ENCODE measurements at places on chromosomes 6 and 20.

DNA sequence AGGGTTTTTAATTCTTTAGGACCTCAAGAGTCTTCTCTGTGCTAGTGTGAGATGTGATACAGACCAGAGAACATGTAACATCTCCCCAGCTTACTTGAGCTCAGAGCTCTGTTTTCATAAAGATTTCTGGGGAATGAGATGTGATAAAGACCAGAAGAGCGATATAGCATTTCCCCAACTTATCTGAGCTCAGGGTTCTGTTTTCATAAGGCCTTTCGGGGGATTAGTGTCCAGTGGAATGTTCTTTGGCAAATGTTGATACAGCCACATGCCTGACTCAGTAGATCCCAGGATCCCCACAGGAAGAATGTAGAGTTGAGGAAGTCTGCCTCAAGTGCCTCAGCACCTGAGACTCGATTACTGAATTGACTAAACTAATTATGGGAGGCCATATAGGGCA is 18.7 kb upstream of the TOP1 start:
- DNase-seq: no peak

GRCh38 chr6:137432054-137432611 is 62.1 kb downstream of the OLIG3 start:
- no peak for DNase-seq

DNA sequence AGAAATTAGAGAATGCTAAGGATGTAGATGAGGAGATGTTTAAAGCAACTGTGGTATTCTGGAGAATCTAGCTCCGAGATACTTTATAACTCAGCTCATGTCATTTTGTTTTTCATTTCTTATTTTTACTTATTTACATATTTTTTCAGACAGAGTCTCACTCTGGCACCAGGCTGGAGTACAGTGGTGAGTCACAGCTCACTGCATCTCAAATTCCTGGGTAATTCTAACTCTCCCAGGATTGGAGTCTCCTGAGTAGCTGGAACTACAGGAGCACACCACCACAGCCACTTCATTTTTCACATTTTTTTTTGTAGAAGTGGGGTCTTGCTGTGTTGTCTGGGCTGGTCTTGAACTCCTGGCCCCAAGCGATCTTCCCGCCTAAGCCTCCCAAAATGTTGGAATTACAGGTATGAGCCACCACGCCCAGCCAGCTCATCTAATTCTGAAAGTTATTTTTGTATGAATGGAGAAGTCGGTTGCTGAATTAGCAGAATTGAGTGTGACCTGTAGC is 94.3 kb upstream of the FAM8A1 start:
- peak; percentile 21 for DNase-seq

DNA sequence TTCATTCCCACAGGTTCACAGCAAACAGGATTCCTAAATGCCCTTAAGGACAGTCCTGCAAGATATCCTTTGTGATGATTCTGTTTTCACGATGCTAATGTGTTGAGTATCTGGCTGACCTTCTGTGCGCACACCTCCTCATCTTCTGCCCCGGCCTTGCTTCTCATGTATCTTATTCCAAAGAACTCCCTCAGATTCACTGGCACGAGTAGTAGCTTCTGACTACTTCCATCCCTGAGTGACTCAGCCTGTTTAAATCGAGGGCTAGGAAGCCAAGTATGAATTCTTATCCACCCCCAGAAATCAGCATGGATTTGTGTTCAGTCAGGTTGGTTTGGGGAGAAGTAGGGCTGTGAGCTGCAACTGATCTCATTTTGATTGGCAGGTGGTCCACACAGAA is 190.2 kb upstream of the SNX9 start:
- DNase-seq: peak; percentile 31

DNA sequence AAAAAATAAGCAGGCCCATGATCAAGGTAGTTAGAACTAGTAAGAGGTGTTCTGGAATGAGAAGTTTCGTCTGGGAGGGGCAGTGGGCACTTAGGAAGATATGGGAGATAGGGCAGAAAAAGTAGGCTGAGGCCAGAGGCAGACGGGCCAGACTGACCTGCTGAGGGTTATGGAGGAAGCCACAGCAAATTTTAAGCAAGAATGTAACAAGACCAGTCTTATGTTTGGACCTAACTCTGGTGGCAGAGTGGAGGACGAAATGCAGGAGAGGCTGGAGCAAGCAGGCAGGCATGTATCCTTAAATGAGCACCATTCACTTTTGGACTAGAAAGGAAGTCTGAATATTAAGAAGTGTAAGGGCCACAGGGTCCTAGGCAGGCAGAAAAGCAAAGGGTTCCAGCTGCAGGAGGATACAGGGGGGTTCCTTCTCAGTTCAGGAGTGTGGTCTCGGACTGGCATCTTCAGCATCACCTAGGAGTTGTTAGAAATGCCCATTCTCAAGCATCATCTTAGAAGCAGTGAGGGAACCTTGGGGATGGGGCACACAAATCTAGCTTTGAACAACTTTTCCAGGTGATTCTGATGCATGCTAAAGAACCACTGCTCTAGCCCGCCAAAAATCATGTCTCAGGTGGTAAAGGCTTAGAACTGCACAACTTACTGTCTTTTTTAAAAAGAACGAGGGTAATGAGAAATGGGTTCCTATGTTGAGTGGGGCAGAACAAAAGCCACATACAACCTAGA is 1.7 kb upstream of the DSTN start:
- DNase-seq: no peak

GRCh38 chr6:71886184-71887005 is at the start of gene RIMS1:
Gene RIMS1 (plus strand): TSS chr6:71886550. CDS start chr6:71887024, 474 bp downstream.
- DNase-seq: peak; percentile 4

GRCh38 chr20:4166726-4167035 is 151.3 kb upstream of the RNF24 start:
- DNase-seq: no peak

- DNase-seq: no peak
Measured at GRCh38 chr20:12243327-12243726, 325.6 kb downstream of the BTBD3 start.

- DNase-seq: no peak
Measured at GRCh38 chr6:166592821-166593220, 6.3 kb upstream of the RAMACL start.

GRCh38 chr6:30446259-30446658 is 43.0 kb upstream of the HLA-E start:
- no peak for DNase-seq

DNA sequence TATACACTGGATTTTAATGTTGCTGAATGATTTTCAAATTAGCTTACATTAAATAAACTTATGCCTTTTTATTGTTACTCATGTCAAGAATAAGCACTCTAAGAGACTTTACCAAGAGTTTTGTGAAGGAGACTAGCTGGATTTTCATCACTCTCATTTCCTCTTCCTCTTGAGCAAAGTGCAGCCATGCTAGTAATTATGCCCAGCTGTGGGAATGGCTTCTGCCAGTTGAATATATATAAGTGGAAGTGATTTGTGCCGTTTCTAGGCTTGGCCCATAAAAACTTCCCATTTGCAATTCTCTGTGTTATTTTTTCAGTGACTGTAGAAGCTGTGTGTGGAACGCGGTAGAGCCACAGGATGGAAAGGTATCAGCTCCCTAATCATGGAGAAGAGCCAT is 255.8 kb downstream of the HDGFL1 start:
- no peak for DNase-seq

DNA sequence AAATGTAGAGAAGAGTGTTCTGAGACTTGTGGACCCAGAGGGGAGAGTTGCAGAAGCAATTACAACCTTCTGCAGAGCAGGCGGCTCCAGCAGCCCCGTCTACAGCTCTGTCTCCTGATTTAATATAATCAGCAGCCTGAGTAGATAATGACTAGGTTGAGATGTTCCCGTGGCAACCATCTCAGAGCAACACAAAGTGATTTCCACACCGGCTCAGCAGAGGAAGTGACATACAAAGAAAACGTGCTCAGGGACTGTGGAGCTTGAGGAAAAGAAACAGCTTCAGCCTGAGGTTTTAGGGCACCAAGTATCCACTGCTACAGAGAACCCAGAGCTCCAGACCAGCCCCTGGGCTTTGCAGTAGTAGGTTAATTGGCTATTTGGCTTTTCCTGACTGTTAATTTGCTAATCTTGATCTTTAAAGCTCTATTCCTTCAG is 136.4 kb downstream of the MTFR2 start:
- peak; percentile 59 for DNase-seq

DNA sequence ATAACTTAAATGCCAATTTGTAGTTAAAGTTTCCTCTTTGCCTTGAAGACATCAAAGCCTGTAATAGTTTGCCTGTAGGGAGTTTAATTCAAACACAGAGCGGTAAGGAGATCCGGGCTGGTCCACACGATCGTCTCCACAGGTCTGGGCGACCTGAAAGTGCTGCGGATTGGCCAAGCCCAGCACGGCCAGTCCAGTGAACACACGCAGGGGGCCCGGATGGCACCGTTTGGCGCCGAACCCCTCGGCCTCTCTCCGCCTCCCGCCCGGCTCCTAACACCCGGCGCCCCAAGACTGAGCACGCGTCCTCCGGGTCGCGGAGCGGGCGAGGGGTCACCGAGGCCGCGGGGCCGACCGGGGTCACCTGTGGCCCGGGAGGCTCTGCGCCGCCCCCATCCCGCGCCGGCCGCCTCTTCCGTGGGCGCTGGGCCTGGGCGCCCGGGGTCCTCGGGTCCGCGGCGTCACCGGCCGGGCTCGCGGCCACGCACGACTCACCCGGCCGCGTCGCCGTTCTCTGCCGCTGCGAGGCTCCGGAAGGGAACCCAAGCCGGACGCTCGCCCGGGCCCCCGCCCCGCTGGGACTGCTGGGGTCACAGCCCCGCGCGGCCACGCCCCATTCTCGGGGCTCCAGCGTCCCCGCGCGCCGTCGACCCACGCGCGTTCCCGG is 481 bp downstream of the SERPINB6 start:
- no peak for DNase-seq

- DNase-seq: no peak
Measured at GRCh38 chr6:90849686-90850085, 262.8 kb upstream of the MAP3K7 start.

DNA sequence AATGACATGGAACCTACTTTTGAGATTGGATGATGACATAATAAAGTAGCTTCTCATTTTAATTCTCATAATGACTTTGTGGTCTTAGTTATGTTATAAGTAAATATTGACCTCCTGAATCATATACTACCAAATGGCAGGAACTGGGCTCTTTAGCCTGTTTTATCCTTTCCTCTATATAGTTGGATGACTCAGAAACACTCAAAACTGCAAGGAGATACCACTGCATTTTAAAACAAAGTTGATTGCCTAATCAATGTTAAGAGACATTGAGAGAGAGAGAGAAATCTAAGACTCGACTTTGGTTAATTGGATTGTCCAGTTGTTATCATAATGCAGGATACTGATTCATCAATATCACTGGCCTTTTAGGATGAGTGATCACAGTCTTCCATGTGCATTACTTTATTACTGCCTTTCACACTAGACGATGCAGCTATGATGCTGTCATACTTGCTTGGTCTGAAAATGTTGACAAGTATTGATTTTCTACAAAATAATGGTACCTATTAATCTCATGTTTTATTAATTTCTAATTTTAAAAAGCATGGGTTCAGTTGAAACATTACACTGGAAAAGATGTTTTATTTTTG is 320.0 kb downstream of the NKAIN2 start:
- no peak for DNase-seq

GRCh38 chr6:15504040-15504495 is 158.8 kb downstream of the DTNBP1 start:
- no peak for DNase-seq

- no peak for DNase-seq
Measured at GRCh38 chr6:116405652-116406356, 35.1 kb downstream of the DSE start.

GRCh38 chr6:93008375-93008774 is 411.0 kb downstream of the EPHA7 start:
- DNase-seq: no peak

DNA sequence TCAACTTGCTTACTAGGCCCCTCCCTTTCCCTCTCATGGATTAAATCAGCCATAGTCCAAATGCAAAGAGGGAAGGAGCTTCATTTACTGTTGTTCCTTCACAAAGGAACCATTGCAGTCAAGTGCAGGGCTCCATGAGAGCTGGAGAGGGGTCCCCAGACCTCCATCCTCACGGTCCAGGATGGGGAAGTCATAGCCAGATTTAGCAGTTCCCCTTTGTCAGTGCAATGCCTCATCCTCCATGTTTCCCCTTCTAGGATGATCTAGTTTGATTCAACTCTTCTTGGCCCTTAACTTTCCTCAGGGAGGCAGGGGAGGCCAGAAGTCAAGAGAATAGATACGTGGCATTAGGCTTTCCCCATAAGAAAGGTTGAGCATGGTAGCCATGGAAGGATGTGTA is 66.5 kb upstream of the FUCA2 start:
- no peak for DNase-seq

- peak; percentile 94 for DNase-seq
Measured at GRCh38 chr6:56938649-56939191, 16.2 kb upstream of the BEND6 start.

GRCh38 chr6:40992746-40993145 is 46.3 kb downstream of the UNC5CL start:
- DNase-seq: no peak

DNA sequence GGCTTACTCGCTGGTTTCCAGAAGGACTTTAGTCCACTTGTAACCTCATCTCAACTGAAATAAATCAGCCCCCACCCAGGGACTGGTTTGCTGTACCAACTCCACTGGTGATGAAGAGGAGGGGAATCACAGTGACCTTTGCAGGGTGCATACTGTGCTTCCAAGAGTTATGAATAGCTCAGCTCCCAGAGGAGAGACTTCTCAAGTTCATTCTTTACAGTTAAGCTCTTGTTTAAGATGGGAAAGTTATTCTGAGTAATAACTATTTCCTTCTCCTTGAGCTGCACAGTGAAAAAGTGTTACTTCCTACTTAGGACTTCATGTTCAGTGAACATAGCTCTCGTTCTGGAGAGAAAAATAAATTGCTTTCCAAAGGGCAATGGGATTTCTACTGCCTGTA is 166.5 kb upstream of the ECI2 start:
- no peak for DNase-seq

DNA sequence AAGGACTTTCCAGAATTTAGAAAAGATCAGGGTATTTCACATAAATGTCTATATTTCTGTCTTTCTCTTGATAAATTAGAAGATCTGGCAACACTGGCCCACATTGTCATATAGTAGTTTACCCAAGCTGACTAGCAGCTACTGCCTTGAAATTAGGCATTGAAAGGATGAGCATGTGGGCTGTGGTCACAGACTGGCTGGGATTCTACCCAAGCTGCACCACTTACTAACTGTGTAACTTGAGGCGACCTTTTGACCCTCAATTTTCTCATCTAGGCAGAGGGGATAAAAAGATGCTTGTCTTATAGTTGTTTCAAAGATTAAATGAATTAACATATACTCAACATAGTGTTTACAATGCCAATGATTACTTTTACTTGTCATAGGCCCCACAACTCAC is 152.7 kb upstream of the BMP2 start:
- DNase-seq: no peak
